ENCODE measurements at places on chromosomes 2 and 18.
A peak's percentile ranks its signal among the peaks of the same experiment; 100 is the strongest.

DNA sequence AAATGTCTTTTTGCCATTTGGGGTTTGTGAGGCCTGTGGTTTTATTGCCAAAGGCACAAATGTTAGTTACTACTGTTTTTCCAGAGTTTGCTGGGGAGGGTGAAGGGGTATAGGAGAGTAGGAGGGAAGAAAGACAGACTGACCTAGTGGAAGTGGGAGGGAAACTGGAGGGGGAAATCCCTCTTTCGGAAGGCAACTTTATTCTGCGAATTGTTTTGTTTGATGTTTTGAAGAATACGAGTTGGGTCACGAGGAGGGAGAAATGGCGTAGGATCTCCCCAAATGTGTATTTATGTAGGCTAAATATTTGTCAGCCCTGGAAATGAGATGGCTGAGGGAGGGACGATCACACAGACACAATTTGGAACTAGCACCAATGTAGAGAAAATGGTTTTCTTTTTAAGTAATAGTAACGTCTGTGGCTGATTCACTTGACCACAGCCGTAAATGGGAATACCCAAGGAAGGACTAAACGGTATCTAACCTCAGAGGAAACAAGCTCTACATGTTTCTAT is 172.3 kb downstream of the ICOS start:
- no peak for DNase-seq

DNA sequence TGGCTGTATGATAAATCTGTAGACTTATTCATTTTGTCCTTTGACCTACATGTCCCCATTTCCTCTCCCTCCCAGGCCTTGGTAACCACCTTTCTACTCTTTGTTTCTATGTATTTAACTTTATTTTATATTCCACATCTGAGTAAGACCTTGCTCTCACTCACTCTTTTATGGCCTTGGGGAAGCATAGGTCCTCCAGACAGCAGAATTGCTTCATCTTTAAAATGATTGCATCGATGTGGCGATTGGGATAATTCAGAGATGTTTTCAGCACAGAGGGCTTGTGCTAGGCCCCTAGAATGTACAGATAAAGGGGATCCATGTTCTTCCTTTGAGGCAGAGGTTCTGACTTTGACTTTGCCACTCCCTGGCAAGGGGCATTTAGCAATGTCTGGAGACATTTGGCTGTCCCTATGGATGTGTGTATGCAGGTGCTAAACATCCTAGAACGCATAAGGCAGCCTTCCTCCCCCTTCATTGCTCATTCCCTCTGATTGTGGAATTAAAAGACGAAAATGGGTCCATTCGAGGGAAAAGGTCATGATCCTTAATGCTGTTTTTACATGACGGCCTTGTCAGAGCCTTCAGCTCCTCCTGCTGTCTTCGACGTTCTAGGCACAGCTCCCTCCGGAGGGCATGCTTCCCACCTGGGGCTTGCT is 1.2 kb upstream of the GPR39 start:
- DNase-seq, result no peak

DNA sequence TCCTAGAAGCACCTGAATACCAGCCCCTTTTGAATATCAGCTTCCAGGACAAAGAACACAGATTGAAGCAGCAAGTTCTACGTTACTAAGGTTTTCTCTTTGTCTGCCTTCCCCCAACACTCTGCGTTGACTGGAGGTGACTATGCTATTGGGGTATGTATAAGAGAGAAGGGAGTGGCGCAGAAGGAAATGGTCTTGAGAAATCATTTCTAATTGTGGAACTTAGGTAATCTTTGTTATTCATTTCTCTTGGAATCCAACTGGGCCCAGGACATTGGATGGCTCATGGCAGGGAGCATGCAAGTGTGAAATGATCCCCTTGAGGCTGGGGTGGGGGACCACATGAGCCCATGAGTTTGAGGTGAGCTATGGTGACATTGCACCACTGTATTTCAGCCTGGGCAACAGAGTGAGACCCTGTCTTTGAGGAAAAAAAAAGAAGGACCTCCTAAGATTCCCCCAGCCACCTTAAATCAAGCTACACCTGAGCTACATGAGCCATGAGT is 29.7 kb downstream of the XDH start:
- no peak for DNase-seq

- no peak for DNase-seq
Measured at GRCh38 chr2:181332044-181332605, 125.1 kb upstream of the ITGA4 start.

GRCh38 chr2:197359859-197360258 is 49.3 kb upstream of the ANKRD44 start:
- DNase-seq, result no peak

DNA sequence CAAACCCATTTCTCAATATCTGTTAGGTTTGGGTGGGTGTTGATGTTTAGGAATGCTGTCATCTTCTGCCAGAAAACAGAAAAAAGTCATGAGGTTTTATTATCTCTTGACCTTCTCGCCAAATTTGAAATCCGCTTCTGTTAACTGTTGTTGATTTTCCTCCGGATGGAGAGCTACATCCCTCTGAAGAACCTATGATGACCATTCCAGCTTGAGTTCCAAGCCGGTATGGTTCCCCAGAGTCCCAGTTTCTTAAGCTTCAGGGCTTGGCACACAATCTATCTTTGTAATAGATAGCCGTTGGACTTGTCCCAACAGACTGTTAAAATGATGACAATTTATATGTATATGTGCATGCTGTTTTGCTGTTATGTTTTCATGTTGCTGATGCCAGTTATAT is 1201.0 kb downstream of the LRP1B start:
- DNase-seq, result no peak

DNA sequence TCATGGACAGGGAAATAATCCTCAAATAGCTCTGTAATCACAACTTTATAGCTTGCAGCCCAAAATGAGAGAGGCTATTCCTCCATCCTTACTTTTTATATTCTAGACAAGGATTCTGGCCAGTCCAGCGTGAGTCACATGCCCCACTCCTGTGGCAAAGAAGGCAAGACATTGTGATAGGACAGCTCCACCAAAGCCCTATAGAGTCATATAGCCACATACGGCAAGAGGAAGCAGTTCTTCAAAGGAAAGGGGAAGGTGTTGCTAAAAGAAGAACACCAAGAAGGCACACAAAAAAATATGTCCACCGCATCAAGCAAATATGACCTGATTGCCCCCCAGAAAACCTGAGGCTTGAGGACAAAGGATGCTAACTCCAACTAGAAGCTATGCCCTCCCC is 3.4 kb upstream of the GFPT1 start:
- no peak for DNase-seq

DNA sequence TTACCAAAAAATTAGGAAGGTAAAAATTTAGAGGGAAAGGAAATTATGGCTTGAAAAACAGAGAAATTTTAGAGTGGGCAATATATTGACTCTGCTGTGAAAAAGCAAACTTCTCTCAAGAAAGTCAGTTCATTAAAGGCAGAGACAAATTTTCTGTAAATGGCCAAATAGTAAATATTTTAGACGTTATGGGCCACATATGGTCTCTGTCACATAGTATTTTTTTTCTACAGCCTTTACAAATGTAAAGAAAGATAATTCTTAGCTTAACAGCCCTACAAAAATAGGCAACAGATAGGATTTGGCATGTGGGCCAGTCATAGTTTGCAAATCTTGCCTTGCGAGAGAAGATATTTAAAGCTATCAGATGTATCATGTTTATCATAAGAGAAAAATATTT is 1750.4 kb downstream of the SUCLG1 start:
- no peak for DNase-seq

GRCh38 chr2:105269426-105269825 is 27.9 kb downstream of the GPR45 start:
- no peak for DNase-seq

- peak; percentile 30 for DNase-seq
Measured at GRCh38 chr2:112055730-112056625, 909 bp downstream of the TMEM87B start.

- no peak for DNase-seq
Measured at GRCh38 chr2:222714361-222715241, 43.1 kb downstream of the MOGAT1 start.

GRCh38 chr2:200378652-200379290 is 72.3 kb downstream of the SPATS2L start:
- no peak for DNase-seq

DNA sequence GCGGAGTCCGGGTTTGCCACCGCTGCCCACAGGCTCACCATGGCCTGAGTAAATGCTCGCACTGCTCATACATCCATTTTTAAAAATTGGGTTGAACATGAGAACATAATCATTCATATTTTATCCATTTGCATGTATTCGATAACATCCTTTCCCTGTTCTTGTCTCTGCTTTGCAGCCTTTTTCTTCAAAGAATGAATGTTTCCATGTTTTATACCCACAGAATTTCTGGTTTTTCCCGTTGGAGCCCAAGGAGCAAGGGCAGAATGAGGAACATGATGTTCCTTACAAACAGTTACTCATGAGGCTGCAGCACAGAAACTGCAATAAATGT is 146.5 kb downstream of the CCDC74A start:
- DNase-seq, result no peak

GRCh38 chr2:422676-423435 is 135.0 kb upstream of the ALKAL2 start:
- DNase-seq, result no peak

- DNase-seq, result no peak
Measured at GRCh38 chr2:42245396-42245795, 76.2 kb downstream of the EML4 start.

GRCh38 chr2:219560037-219560892 is 11.1 kb downstream of the OBSL1 start:
- no peak for DNase-seq

GRCh38 chr18:77068321-77069312 is 64.0 kb downstream of the MBP start:
- DNase-seq, result no peak

- no peak for DNase-seq
Measured at GRCh38 chr2:151777487-151777886, 43.2 kb upstream of the NEB start.

DNA sequence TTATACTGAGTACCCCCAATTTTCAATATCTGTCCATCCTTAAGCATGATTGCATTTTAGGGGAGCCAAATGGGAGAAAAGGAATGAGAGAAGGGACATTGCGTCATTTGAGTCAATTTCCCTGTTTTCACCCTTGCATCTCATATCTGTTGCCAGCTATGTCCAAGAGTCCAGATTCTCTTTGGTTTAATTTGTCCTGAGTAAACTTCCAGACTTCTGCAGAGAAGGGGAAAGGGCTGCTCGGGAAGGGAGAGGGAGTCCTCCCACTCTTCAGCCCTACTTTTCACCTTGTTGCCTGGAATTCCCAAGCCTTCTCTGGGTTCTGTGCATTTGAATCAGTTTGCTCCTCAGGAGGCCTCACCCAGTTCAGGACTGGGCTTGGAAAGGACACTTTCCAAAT is 16.5 kb downstream of the GREB1 start:
- no peak for DNase-seq

- no peak for DNase-seq
Measured at GRCh38 chr2:190459881-190460280, 51.7 kb downstream of the MFSD6 start.

DNA sequence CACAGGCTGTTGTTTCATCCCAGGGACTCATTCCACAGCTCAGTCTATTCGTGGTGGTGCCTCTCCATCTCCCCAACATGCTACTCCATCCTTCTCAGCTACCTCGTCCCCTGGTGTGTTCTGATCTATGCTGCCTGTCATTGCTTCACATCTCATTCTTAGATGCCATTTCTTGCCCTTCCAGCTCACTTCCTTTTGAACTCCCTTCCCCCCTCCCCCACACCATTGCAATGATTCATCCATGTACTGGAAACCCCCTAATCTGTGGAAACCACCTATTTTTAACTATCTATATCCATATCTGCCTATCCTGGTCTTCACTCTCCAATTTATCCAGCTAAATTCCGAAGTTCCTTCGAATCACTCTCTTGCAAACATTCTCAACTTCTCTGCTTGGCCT is 65.7 kb upstream of the PARD3B start:
- DNase-seq, result no peak

- no peak for DNase-seq
Measured at GRCh38 chr2:44941551-44942234, at the start of gene SIX3. SIX3 (plus strand) TSS chr2:44941702; CDS start chr2:44942105, 403 bp downstream.

DNA sequence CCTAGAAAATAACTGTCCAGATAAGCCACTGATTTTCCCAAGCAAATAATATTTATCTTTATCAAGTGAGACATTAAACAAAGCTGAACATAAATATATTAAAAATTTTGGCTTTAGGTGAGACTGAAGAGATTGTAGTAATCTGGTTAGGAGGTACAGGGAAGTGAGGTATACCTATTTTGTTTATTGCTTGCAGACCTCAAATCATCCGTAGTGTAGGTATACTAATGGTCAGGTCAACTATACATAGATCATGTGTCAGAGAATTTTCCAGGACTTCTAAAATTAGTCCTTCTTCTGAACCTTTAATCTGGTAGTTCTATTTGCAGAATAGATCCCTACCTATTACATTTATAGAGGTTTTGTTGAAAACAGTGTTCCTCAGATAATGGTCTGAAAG is 41.5 kb downstream of the SP140 start:
- no peak for DNase-seq

DNA sequence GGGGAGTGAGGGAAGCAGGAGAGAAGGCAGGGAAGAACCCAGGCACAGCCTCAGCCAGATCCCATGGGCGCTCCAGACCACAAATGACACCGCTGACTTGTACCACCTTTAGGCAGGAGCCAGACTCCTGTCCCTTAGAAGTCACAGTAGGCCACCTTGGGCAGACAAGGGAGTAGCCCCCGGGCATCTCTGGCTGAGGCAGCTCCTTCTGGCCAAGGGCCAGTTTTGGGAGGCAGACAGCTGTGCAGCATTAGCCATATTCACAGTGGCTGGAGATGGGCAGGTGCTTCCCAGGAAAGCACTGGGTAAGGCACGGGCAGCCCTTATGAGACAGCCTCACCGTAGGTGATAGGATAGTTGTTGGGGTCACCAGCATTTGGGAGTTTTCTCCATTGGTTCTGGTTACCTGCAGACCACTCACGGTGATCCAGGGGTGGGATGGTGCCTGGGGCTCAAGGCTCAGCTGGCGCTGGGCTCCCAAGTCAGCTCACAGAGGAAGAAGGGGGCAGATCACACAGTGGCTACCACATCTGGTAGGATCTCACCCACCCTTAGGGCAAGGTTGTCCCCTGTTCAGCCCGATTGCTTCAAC is 2.1 kb downstream of the ASTL start:
- DNase-seq, result no peak

DNA sequence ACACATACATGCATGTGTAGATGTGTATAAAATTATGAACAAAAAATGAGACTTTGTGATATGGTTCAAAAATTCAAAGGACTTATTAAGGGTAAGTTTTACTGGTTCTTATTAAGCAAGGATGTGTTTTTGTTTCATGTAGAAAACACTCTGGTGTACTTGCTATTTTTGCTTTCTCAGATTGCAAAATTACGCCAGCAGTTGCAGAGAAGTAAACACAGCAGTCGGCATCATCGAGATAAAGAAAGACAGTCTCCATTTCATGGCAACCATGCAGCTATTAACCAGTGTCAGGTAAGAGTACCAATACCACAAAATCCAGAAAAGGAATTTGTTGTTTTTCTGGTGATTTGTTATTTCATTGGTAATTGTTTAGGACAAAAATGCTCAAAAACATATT is 91.3 kb downstream of the FAM117B start:
- no peak for DNase-seq

DNA sequence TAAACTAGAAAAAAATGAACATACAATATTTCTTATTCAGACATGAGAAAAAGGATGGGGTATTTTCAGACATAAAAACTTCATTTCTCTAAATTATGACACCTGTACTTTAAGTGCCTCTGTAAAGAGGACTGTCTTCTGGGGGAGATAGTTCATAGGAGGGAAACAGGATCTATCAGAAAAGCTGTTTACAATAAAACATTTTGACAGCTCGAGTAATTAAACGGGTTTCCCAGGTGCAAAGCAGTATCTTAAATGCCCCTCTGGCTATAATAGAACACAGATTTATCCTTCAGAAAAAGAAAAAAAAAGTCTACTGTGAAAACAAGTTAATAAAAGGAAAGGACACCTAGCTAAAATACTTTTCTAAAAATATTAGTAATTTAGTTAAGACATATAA is 311.4 kb upstream of the UBE2E3 start:
- DNase-seq, result no peak
